Activated CD4-positive, alpha-beta T cell treated with anti-CD3 and anti-CD28 coated beads for 24 hours (primary cell): ENCODE measurements at places on chromosomes 12 and 14.

GRCh38 chr12:6067152-6067916 lies 57.1 kb downstream of the VWF start:
- no peak for DNase-seq

DNA sequence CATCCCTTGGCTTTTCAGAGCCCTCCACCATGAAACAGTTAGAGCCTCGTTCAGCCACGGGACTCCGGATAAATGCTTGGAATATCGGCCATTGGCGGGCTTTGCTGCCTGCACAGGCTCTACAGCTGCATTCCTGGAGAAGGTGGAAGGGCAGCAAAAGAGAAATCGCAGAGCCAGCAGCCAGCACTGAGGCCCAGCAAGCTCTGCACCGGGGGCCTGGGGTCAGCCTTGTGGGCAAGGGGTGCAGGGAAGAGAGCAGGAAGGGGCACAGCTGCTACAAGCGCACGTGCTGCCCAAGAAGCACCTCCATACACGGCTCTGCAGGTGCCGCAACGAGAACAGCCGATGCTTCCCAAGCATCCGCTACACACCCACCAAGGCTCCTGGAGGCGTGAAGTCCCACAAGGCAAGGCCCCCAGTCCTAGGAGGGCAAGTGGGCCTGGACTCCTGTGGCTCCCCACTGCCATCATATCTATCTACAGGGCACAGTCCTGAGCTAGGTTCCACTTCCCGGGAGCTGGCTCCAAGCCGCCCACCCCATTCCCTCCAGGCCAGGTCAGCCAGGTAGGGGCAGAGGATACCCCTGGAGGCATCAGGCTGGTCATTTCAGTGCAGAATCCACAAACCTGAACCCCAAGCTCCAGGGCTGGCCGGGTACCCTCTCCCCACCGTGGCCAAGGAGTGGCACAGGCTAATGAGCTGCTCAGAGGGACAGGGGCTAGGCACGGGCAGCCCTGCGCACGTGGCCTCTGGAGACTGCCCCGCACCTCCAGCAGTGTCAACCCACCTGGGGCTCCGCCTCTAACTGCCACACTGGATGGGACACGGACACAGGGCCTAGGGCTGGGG lies 40.2 kb downstream of the CCNK start:
- DNase-seq = no peak

GRCh38 chr12:4850857-4851380 lies 58.8 kb upstream of the KCNA1 start:
- DNase-seq = no peak

GRCh38 chr12:117003883-117004404 lies 93.2 kb downstream of the FBXW8 start:
- DNase-seq = no peak

- peak; percentile 43 for DNase-seq
These were observed 525 bp upstream of the GPR68 start for GRCh38 chr14:91245029-91245428.

GRCh38 chr12:93451423-93452158 lies 9.8 kb upstream of the UBE2N start:
- no peak for DNase-seq

DNA sequence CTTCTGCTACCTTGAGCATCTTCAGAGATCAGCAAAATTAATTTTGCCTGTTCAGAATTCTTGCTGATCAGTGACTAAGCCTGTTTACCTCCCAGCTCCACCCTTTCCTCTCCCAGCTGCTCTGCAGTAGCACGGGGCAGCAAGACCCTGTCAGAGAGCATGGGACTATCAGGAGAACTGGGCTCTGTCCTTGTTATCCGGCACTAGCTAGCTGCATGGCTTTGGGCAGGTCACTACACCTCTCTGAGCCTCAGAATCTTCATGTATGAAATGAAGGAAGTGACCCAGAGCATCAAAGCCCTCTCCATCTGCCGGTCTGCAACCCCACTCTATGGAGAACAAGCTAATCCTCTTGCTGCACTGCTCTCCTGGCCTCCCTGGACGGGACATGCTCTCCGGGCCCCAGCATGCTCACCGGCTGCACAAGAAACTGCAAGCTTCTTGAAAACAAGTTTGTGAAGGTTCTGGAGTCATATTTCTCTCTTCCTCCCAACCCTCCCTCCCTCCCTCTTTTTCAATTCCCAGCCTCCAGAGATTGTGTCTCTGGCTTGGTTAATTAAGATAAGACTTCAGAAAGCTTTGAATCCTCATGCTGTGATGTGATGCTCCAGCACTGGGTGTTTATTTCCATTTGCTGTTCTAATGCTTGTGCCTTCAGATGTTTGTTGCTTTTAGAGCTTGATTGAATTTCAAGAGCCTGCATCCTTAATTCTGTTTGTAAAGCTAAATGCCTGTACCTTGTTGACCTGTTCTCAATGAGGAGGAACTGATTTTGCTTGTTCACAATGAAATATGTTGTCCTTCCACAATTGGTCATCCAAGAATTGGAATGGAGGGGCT lies 101.1 kb downstream of the CRACR2A start:
- DNase-seq = no peak

DNA sequence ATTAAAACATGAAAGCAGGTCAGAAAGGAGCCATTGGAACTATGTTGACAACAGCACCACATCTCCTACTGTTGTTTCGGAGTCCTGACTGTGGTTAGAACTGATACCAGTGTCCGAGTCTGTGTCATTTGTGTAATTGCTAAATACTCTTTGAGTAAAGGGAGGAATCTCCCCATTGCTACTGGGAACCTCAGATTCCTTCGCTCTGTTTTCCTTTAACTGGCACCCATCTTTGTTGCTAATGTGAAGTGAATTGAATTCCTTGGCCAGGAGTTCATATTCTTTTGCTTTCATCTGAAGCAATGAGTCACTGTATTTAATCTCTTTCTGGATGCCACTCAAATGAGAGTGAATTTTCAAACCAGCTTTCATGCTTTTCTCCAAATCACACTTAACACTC lies 31.5 kb downstream of the RASSF9 start:
- no peak for DNase-seq

- no peak for DNase-seq
These were observed 22.3 kb downstream of the HOXC4 start for GRCh38 chr12:54075974-54076373.

DNA sequence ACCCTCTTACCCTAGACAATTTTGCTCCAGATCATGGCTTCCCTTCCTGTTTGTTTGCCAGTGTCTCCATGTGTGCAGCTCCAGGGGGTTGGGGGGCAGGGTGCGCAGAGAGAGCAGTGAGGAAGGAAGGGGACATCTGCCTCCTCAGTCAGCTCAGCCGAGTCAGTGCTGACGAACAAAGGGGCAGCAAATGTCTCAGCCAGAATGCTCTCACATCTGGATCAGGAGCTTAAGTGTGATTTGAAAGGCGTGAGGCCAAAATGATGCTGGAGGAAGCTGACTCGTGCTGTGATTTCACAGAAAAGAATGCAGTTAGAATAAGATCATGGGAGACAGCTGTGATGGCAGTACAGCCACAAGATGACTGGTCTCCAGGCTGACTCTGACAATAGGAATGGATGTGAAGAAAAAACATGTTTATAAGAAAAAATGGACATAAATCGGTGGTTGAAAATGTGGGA lies 27.1 kb upstream of the CDK17 start:
- DNase-seq = no peak

DNA sequence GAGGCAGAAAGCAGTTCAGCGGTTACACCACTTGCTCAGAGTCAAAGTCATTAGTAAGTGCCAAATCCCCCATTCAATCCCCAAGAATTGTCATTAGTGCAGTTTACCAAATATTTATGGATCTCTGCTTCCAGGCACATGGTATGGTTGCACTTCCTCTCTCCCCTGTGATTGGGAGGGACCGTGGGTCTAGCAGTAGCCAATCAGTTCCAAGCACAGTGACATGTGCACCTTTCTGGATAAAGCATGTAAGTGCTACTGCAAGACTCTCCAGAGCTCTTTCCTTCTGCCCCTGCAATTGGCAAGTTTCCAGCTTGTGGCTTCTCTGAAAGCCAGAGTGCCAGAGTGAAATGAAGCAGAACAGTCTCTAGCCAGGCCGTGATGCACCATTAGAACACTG lies 85.3 kb upstream of the FLRT2 start:
- DNase-seq = no peak

DNA sequence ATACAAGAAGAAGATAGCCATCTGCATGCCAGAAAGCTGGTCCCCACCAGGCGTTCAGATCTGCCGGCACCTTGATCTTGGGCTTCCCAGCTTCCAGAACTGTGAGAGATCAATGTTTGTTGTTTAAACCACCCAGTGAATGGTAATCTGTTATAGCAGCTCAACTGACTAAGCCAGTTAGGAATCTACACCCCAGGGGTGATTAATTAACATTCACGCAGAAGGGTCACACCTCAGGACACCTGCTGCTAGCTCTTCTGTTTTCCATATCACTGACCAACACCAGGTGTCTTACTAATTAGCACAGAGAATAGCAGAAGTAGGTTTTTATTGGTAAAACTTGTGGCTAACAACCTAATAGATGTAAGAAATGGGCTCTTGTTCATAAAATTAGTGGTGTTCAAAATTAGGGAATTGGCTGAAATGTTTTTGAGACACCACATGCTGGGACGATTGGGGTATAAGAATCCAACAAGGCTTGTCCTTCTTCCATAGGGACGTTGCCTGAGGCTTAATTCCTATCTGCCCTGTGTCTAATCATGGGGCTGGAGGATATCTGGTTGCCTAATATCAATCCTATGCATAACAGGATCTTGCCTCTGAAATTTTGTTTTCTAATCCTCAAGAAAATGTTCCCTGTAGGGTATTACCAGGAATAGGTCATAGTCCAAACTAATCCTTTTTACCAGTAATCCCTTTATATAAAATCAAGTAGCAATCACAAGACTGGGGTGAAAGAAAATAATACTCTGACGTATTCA lies 42.0 kb upstream of the CHST11 start:
- DNase-seq = no peak

- DNase-seq = no peak
These were observed 300.9 kb upstream of the SRRM4 start for GRCh38 chr12:118680356-118680963.

- no peak for DNase-seq
These were observed 300.5 kb downstream of the GRIN2B start for GRCh38 chr12:13680916-13681315.

GRCh38 chr14:43410631-43411030 lies 1096.5 kb downstream of the FSCB start:
- DNase-seq = no peak

DNA sequence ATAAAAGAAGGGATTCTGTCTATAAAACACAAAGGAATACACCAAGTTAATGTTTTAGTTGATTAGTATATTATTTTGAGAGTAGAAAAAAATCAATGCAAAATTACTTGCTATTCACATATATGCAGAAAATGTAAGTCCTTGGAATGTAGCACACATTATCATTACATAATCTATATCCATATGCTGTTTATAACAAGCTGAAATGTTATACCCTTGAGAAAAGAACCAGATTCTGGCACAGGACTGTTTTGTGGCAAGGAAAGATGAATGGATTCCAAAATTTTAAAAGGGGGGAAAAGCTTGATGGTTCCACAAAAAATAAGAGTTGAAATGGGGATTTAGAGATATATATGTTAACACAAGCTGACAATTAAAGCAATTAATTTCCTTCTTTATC lies 153.6 kb downstream of the MSRB3 start:
- no peak for DNase-seq

DNA sequence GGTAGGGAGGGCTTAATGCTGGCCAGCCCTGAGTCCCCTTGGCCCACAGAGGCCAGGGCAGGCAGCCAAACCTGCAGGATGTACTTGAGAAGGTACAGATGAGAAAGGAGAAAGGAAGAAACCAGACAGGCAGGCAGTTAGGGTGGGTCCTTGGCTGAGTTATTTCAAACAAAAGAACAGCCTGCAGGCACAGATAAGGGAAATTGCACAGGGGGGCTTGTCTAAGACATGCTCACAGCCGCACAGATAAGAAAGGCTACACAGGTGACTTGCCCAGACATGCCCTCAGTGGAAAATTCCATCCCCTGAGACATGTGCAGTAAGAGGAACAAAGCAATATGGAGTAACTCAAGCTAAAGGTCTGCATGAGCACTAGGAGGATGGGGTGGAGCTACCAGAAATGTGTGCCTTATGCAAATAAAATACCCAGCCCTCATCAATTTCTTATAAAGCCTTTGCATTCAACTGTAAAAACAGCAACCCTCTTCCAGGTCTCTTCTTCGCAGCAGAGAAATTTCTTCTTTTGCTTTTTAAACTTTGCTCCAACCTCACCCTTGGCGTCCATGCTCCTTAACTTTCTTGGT lies 158.2 kb upstream of the RGS6 start:
- DNase-seq = no peak

- no peak for DNase-seq
These were observed 142.5 kb upstream of the RTL1 start for GRCh38 chr14:101046071-101046470.

GRCh38 chr12:116204785-116205184 lies 72.7 kb downstream of the MED13L start:
- no peak for DNase-seq

- no peak for DNase-seq
These were observed 46.8 kb downstream of the ATP2B1 start for GRCh38 chr12:89661706-89662330.

DNA sequence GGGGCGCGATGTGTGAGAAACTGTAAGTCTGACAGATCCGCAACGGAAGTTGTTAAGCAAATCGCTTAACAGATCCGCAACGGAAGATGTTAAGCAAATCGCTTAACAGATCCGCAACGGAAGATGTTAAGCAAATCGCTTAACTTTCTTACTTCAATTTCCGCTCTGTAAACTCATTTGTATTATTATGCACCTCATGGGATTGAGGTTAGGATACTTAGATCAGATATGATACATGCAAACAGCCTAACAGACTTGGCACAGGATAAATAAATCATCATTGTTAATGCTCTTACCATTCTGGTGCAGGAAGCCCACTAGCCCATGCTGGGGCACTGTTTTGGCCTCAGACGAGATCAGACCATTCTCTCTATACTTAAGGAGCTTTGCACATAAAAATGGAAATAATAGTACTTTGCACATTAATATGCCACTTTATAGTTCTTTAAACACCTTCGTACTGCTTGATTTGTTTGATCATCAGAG lies 399 bp downstream of the NCAPD2 start:
- no peak for DNase-seq

DNA sequence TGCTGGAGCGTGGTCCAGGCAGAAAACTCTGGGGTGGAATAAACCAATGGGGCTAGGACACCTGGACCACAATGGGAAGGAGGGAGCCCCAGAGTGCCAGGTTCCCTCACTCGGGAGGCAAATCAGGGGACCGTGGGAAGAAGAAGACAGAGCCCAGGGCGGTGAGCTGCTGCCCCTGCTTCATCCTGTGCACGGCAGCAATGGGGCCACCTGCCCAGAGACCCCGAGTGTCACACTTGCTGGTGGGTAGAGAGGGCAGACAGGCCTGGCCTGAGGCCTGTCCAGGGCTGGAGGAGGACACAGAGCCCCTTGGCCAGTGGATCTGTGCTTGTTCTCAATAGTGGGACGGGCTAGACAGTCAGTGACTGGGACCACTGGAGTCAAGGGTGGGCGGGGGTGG lies 58.2 kb downstream of the DIO3 start:
- DNase-seq = no peak

DNA sequence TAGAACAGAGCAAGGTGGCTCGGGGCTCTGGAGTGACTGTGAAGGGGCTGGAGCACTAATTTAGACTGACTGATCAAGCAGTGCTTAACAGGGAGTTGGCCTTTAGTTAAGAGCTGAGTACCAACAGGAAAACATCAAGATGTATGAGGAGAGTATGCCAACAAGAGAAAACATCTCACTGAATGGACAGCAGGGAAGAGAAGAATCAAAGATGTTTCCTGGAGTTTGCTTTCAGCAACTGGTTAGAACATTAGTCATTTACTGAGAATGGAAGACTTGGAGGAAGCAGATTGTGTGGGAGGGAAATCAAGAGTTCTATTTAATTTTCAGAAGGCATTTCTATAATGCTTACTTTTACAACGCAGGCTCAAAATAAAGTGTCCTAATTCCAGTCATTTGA lies 259.3 kb downstream of the ADAMTS20 start:
- DNase-seq = no peak

- DNase-seq = no peak
These were observed 6.0 kb upstream of the KRT71 start for GRCh38 chr12:52558781-52559445.
